ENCODE measurements at places on chromosomes 4 and X. TPM values are rescaled to one million over a fixed set of nuclear protein-coding genes. Genes with fewer than 3 reads are reported as not detected.

MAGEB4 gene
- total RNA-seq = not detected

NPNT gene
- 23.5 TPM for total RNA-seq

SLC25A14 gene
- 2.8 TPM for total RNA-seq

SLC6A14 gene
- total RNA-seq = 0.48 TPM

TMLHE gene
- total RNA-seq = 17.5 TPM

NAP1L2 gene
- not detected for total RNA-seq

ALB gene
- not detected for total RNA-seq

CLIC2 gene
- total RNA-seq = 3.4 TPM

G3BP2 gene
- total RNA-seq = 110 TPM

F9 gene
- not detected for total RNA-seq

TMSB15B gene
- 0.82 TPM for total RNA-seq

VSIG4 gene
- 45.4 TPM for total RNA-seq

SULT1B1 gene
- total RNA-seq = 212 TPM

FGF16 gene
- total RNA-seq = not detected

CCDC160 gene
- not detected for total RNA-seq

RHOXF2B gene
- total RNA-seq = not detected

GLRA3 gene
- not detected for total RNA-seq

TRMT2B gene
- total RNA-seq = 22.5 TPM

KLB gene
- not detected for total RNA-seq

PNMA6F gene
- total RNA-seq = not detected

ADAMTS3 gene
- total RNA-seq = not detected

C4orf46 gene
- total RNA-seq = 6.0 TPM

RAB33A gene
- 6.2 TPM for total RNA-seq

SMARCA1 gene
- total RNA-seq = 5.9 TPM

ELF4 gene
- 48.6 TPM for total RNA-seq

SYP gene
- 2.5 TPM for total RNA-seq

IDS gene
- total RNA-seq = 59.5 TPM

TLR3 gene
- total RNA-seq = 20.1 TPM

NLGN3 gene
- total RNA-seq = not detected

GRIA3 gene
- 0.68 TPM for total RNA-seq

ZAR1 gene
- total RNA-seq = not detected

CT45A5 gene
- total RNA-seq = not detected
